ENCODE measurements at places on chromosomes 3 and 15. TPM values are rescaled to one million over a fixed set of nuclear protein-coding genes. Genes with fewer than 3 reads are reported as not detected.

The KLF15 gene
- total RNA-seq, result 1.4 TPM

The ITIH1 gene
- not detected for total RNA-seq

The ADCY5 gene
- total RNA-seq, result 0.88 TPM

The IGSF11 gene
- total RNA-seq, result 4.6 TPM

The ITPKA gene
- total RNA-seq, result 9.7 TPM

The DVL3 gene
- 22.3 TPM for total RNA-seq

The ERICH6 gene
- total RNA-seq, result 0.10 TPM

The SKOR1 gene
- not detected for total RNA-seq

The NEIL1 gene
- total RNA-seq, result 2.8 TPM

The MELTF gene
- total RNA-seq, result 60.8 TPM

The VGLL3 gene
- 10.7 TPM for total RNA-seq

The ARGFX gene
- total RNA-seq, result not detected

The DGKG gene
- total RNA-seq, result 7.3 TPM

The THSD4 gene
- 25.8 TPM for total RNA-seq

The CLDN1 gene
- 15.3 TPM for total RNA-seq

The NPAP1 gene
- not detected for total RNA-seq

The EPHA3 gene
- not detected for total RNA-seq

The BSN gene
- 0.16 TPM for total RNA-seq

The CIP2A gene
- 16.6 TPM for total RNA-seq

The SSUH2 gene
- total RNA-seq, result 0.60 TPM

The IFT122 gene
- 11.8 TPM for total RNA-seq

All from A549 treated with AZD2906 at 1 μM for 4 hours (cell line).